ENCODE measurements at places on chromosomes 7 and 10. TPM values are rescaled to one million over a fixed set of nuclear protein-coding genes. Genes with fewer than 3 reads are reported as not detected.

- H3K27ac ChIP-seq = no peak overlapping the region
- H3K4me3 ChIP-seq = no peak overlapping the region
- H3K27me3 ChIP-seq = no peaks in the 10 kb centered on the region
- no peak for DNase-seq
- no peaks in the 10 kb centered on the region for H3K36me3 ChIP-seq
- H3K4me1 ChIP-seq = no peaks in the 10 kb centered on the region
Measured at GRCh38 chr7:8151161-8151725, 110.7 kb downstream of the ICA1 start.

Gene TFPI2
- total RNA-seq = 66.2 TPM

DNA sequence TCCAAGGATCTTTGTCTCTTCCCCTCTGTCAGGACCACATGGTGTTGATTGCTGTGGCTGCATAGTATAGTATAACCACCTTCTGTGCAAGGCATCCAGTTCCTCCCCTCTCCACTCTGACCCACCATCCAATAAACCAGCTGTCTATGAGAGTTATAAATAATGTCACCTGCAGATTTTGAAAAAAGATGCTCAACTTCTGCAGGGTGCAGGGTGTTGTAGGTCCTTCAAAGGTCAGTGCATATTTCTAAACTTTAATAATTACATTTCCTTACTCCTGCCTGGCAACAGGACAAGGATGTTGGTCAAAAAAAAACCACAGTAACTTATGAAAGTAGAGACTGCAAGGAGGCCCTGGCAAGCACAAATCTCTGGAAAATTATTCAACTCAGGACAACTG, 166.2 kb downstream of the PKD1L1 start:
- peak; percentile 87 for DNase-seq
- peak overlapping the region; percentile 99 for H3K27ac ChIP-seq
- peaks cover 53% of the 10 kb centered on the region for H3K4me1 ChIP-seq

- H3K36me3 ChIP-seq = no peaks in the 10 kb centered on the region
- H3K4me1 ChIP-seq = no peaks in the 10 kb centered on the region
- no peak overlapping the region for H3K27ac ChIP-seq
- no peaks in the 10 kb centered on the region for H3K27me3 ChIP-seq
Measured at GRCh38 chr7:80666376-80666775, 27.9 kb downstream of the CD36 start.

DNA sequence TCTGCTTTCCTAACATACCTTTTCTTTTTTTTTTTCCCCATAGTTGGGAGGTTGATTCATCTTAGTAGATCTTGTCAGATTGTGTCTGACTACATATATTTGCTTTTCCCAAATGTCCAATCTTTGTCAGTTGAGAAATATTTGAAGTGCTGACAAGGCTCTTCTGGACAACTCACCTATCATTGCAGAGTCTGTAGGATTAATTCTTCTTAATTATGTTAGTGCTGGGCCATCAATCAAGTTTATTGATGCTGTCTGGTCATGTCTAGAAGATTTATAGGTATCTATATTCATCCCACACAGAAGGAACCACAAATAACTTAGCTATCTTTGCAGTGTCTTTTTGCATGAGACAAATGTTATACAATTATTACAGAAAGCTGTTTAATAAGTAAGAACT, 310.6 kb downstream of the ACTR3B start:
- no peak overlapping the region for H3K27ac ChIP-seq
- no peaks in the 10 kb centered on the region for H3K4me1 ChIP-seq
- no peak for DNase-seq
- H3K4me3 ChIP-seq = no peak overlapping the region

DNA sequence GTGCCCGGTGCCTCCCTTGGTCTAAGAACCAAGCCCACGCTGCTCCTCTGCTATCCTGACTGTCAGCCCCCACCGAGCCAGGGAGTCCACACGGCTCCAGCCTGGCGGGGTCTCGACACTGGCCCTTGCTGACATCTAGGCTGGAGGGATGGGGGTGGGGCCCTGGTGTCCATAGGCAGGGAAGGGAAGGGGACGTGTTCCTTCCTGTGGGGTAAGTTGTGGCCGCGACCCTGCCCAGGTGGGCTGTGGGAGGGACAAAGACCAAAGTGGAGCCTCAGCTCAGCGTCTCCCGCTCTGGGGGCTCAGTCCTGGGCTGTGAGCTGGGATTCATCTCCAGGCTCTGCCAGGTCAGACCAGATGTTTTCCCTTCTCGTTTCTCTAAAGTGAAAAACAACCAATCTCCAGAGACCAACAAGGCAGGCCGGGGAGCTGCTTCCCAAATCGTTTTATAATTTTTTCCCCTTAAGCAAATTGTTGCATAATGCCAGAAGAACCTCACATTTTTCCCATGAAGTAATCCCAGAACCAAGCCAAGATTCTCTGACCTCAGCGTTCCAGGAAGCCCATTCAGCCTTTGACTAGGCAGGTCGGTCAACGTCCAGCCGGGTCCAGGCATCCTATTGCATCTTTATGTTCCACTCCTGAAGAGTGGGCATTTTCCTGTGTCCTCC, 101.2 kb downstream of the RGS10 start:
- H3K27me3 ChIP-seq = no peaks in the 10 kb centered on the region
- no peak overlapping the region for H3K27ac ChIP-seq
- no peaks in the 10 kb centered on the region for H3K36me3 ChIP-seq
- DNase-seq = peak; percentile 79

- H3K4me3 ChIP-seq = no peak overlapping the region
- peaks cover 53% of the 10 kb centered on the region for H3K27me3 ChIP-seq
- no peak overlapping the region for H3K27ac ChIP-seq
Measured at GRCh38 chr7:26658389-26659084, 205.9 kb downstream of the SKAP2 start.

DNA sequence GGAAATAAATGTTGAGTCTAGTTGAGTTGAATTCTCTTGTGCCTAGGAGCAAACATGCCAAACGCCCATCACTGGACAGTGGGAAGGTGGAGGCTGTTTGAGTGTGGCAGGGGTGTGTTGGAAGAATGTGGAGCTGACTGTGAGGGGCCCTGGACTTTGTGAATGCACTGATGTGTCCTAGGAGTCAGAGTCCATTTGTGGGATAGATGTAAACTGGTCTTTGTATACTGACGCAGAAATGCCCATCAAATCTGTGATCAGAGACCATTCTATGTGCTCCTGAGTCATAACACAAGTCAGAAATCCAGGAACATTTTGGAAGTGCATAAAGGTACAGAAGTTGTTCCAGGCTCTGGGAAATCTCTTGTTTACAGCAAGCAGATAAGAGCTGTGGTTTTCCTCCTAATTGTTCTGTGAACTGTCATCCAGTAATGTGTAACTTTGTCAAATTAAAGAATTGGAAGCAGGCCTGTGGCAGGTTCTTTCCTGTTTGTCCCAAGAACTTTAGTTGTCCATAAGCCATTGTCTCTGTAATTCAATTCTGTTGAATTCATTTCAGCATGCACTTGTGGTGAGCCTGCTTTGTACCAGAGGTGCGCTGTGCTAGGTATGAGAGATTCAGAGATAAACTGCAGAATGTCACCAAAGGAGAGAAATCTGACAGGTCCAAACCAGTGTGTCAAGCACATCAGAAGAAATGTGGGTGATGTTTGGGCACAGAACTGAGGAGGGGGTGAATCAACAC, 7.6 kb downstream of the PRXL2A start:
- no peak for DNase-seq
- no peak overlapping the region for H3K4me3 ChIP-seq
- no peaks in the 10 kb centered on the region for H3K27me3 ChIP-seq
- no peak overlapping the region for H3K27ac ChIP-seq
- no peaks in the 10 kb centered on the region for H3K36me3 ChIP-seq

Measured in astrocyte (in vitro differentiated cells and primary cell).